Type B pancreatic cell (in vitro differentiated cells): ENCODE measurements at places on chromosomes 4 and X.

DNA sequence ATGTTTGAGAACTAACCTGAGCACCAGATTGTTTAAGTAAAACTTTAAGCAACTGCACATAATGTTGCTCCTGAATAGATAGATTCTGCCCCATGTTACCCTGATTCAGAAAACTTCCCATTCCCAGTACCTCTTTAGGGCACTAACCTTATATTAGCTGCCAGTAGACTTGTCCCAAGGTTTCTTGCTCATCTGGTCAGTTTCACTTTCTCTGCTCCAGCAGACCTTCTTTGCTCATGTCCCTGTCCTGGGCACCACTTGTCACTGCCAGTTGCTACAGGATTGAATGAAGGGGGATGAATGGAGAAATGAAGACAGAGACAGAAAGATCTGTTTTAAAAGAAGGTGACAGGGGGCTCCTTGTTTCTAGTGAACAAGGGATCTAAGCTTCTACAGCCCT, 65.2 kb upstream of the UGT2B10 start:
- no peaks in the 10 kb centered on the region for H3K27me3 ChIP-seq
- H3K4me3 ChIP-seq, result no peak overlapping the region
- no peak overlapping the region for H3K27ac ChIP-seq
- no peaks in the 10 kb centered on the region for H3K4me1 ChIP-seq
- no peaks in the 10 kb centered on the region for H3K36me3 ChIP-seq
- no peak for DNase-seq

DNA sequence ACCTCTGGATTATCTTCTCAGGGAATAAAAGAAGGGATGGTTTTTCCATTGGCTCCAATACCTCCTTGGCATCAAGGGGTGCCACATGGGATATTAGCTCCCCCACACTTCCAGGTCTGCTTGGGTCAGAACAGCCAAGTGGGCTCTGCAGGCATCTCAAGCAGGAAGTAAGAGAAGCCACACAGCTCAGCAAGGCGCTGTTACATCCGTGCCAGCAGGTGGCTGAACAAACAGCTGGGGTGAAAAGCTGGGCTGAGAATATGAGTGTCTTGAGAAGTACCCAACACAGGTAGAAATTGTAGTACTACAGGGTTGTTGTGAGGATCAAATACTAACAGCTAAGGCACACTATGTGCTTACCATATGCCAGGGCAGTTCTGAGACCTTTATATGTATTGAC, 76.7 kb upstream of the TMEM150C start:
- H3K4me1 ChIP-seq, result peaks cover 4% of the 10 kb centered on the region
- peaks cover 14% of the 10 kb centered on the region for H3K36me3 ChIP-seq
- no peak overlapping the region for H3K4me3 ChIP-seq
- no peak for DNase-seq
- no peak overlapping the region for H3K27ac ChIP-seq
- no peaks in the 10 kb centered on the region for H3K27me3 ChIP-seq

DNA sequence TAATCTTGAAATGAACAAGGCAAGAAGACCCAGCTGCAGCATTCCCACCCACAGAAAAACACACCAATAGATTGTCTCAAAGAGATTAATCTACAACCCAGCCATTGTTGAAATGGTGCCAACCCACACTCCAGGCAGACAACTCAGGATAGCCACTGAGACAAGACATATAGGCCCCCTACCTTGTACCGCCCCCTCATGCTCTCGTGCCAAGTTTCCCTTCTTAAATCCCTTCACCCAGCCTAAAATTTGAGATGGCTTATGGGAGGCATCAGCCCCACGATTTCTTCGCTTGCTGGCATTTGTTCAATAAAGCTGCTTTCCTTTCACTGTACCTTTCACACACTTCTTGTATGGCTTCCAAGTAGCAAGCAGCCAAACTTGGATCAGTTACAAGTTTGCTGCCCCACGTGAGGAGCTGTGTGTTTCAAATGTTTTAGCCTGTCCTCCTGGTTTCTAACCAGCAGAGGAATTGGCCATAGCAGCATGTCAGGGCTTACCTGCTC, 1754.1 kb downstream of the C4orf33 start:
- H3K36me3 ChIP-seq, result no peaks in the 10 kb centered on the region
- peaks cover 4% of the 10 kb centered on the region for H3K4me1 ChIP-seq
- no peak overlapping the region for H3K27ac ChIP-seq
- no peaks in the 10 kb centered on the region for H3K27me3 ChIP-seq

- no peak overlapping the region for H3K27ac ChIP-seq
- no peaks in the 10 kb centered on the region for H3K36me3 ChIP-seq
- H3K27me3 ChIP-seq, result no peaks in the 10 kb centered on the region
- no peak overlapping the region for H3K4me3 ChIP-seq
- H3K4me1 ChIP-seq, result no peaks in the 10 kb centered on the region
These were observed 10.3 kb upstream of the TRMT2B start for GRCh38 chrX:101062176-101062575.

GRCh38 chr4:3026540-3026939, 47.8 kb downstream of the HTT-AS start:
- H3K27me3 ChIP-seq, result peaks cover 4% of the 10 kb centered on the region
- H3K4me1 ChIP-seq, result no peaks in the 10 kb centered on the region
- no peak overlapping the region for H3K27ac ChIP-seq
- no peaks in the 10 kb centered on the region for H3K36me3 ChIP-seq
- no peak overlapping the region for H3K4me3 ChIP-seq

DNA sequence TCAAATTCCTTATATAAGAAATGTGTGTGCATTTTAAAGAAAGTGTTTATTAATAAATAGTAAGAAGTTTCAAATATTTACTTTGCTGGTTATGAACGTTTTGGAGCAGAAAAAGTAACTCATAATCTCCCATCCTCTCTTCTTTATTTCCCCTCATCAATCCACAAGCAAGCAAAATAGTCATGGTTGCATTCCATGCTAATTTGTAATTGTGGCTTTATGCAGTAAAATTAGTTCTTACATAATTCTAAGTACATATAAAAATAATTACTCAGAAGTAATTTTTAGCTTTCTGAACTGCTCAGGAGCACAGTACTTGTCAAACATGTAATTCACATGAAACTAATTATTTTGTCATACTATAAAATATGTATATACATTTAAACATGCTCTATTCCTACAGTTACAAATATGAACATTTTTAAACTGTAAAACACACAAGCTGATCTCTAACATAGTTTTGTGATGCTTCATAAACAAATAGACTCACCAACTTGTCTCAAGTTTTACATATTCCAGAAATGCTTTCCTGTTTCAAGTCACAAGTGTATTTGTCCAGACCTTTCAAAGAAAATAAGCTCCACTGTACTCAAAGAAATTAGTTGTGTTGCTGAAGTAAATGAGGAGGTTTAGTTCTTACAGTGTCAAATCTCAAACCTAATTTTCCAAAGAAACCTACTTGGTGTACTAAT, 218.9 kb downstream of the PABPC4L start:
- H3K27me3 ChIP-seq, result no peaks in the 10 kb centered on the region
- no peak for DNase-seq
- no peak overlapping the region for H3K4me3 ChIP-seq
- no peaks in the 10 kb centered on the region for H3K4me1 ChIP-seq
- H3K36me3 ChIP-seq, result no peaks in the 10 kb centered on the region
- no peak overlapping the region for H3K27ac ChIP-seq

DNA sequence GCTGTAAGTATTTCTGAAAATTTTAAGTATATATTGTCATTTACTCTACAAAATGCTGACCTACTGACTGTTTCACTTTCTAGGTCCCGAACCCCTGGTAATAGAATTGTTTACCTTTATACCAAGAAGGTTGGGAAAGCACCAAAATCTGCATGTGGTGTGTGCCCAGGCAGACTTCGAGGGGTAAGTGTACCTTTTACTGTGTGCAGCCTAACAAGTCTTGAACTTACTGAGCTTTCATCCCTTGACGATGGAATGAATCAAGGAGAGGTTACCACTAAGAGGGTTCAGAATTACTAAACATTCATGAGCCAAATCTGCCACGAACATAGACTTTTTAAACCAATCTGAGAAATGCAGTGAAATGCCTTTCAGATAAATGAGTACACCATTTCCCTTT, 1.6 kb downstream of the RPL34 start:
- DNase-seq, result no peak
- H3K4me3 ChIP-seq, result peak overlapping the region; percentile 95
- H3K4me1 ChIP-seq, result peaks cover 20% of the 10 kb centered on the region
- peaks cover 40% of the 10 kb centered on the region for H3K36me3 ChIP-seq

GRCh38 chrX:42246814-42247213, 323.5 kb upstream of the CASK start:
- no peaks in the 10 kb centered on the region for H3K36me3 ChIP-seq
- no peak for DNase-seq
- H3K4me3 ChIP-seq, result peak overlapping the region; percentile 63
- peaks cover 10% of the 10 kb centered on the region for H3K4me1 ChIP-seq
- no peaks in the 10 kb centered on the region for H3K27me3 ChIP-seq
- peak overlapping the region; percentile 83 for H3K27ac ChIP-seq

DNA sequence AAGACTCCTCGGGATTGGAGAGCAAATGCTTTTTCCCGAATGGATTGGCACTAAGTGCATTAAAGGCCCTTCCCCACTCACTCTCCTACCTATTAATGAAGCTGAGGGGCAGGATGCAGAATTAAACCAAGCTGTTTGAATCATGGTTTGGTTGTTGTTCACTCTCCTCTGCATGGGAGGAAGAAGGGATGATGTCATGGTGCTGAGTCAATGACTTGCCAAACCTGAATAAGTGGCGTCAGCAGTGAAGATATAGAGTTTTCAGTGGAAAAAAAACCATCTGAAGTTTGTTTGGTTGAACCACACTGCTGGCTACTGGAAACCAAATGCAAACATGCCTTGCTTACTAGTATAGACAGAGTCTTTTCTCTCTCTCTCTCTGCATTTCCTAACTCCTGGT, 19.8 kb upstream of the ZXDA start:
- H3K4me1 ChIP-seq, result no peaks in the 10 kb centered on the region
- H3K27me3 ChIP-seq, result no peaks in the 10 kb centered on the region
- no peak overlapping the region for H3K27ac ChIP-seq
- H3K36me3 ChIP-seq, result no peaks in the 10 kb centered on the region

- no peaks in the 10 kb centered on the region for H3K36me3 ChIP-seq
- H3K27ac ChIP-seq, result no peak overlapping the region
- H3K4me3 ChIP-seq, result no peak overlapping the region
- peaks cover 9% of the 10 kb centered on the region for H3K4me1 ChIP-seq
- DNase-seq, result no peak
These were observed 443.4 kb downstream of the PDGFC start for GRCh38 chr4:156528216-156528615.

GRCh38 chrX:24333371-24333770, 19.5 kb upstream of the SUPT20HL2 start:
- DNase-seq, result no peak
- no peaks in the 10 kb centered on the region for H3K36me3 ChIP-seq
- H3K4me3 ChIP-seq, result no peak overlapping the region
- H3K4me1 ChIP-seq, result no peaks in the 10 kb centered on the region
- H3K27ac ChIP-seq, result no peak overlapping the region
- H3K27me3 ChIP-seq, result peaks cover 3% of the 10 kb centered on the region

DNA sequence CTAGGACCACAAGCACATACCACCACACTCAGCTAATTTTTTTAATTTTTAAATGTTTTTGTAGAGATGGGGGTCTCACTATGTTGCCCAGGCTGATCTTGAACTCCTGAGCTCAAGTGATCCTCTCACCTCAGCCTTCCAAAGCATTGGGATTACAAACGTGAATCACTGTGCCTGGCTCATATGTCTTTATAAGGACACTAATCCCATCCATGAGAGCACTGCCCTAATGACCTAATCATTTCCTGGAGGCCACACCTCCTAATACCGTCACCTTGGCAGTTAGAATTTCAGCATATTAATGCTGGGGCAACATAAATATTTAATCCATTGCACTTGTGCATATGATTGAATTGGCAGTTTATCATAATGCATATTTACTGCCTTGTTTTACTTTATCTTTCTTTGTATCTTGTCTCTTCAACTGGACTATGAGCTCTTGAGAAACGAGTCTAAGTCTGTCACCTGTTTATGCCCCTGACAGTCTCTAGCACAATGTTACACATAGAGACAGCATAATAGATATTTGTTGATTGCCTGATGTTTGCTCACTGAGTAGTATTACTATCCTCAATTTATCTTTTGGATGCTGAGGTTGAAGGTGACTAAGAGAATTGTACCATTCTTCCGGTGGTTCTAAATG, 172.0 kb downstream of the AASDH start:
- no peak overlapping the region for H3K4me3 ChIP-seq
- no peak for DNase-seq
- peaks cover 11% of the 10 kb centered on the region for H3K36me3 ChIP-seq
- H3K4me1 ChIP-seq, result no peaks in the 10 kb centered on the region
- H3K27ac ChIP-seq, result peak overlapping the region; percentile 32

- H3K36me3 ChIP-seq, result no peaks in the 10 kb centered on the region
- peaks cover 44% of the 10 kb centered on the region for H3K27me3 ChIP-seq
- no peak for DNase-seq
- no peak overlapping the region for H3K27ac ChIP-seq
These were observed 511.5 kb upstream of the FAM241A start for GRCh38 chr4:111633663-111634266.

- no peak for DNase-seq
- peaks cover 48% of the 10 kb centered on the region for H3K4me1 ChIP-seq
These were observed 61.6 kb upstream of the STS start for GRCh38 chrX:7085879-7086278.

GRCh38 chr4:152458801-152459302, 77.0 kb downstream of the FBXW7 start:
- no peak overlapping the region for H3K4me3 ChIP-seq
- no peak for DNase-seq

DNA sequence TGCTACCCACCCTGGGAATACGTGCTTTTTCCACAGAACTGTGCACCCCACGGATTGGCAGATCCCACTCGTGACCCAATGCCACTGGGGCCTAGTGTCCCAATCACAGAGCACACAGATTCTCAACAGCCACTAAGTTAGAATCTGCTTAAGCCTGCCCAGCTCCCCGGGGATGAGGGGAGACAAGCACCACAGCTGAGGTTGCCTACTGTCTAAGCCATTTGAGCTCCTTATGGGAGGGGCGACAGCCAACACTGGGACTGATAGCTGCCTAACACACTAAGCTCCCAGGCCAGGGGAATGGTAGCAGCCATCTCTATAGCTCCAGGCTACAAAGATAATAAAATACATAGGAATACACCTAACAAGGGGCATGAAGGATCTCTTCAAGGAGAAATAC, 93.5 kb upstream of the GUCY1A1 start:
- H3K36me3 ChIP-seq, result no peaks in the 10 kb centered on the region
- DNase-seq, result no peak
- no peaks in the 10 kb centered on the region for H3K27me3 ChIP-seq
- H3K27ac ChIP-seq, result no peak overlapping the region

GRCh38 chr4:186845137-186845842, 121.6 kb upstream of the FAT1 start:
- H3K36me3 ChIP-seq, result no peaks in the 10 kb centered on the region
- no peaks in the 10 kb centered on the region for H3K27me3 ChIP-seq
- peak overlapping the region; percentile 50 for H3K27ac ChIP-seq
- no peak for DNase-seq
- H3K4me1 ChIP-seq, result peaks cover 21% of the 10 kb centered on the region

DNA sequence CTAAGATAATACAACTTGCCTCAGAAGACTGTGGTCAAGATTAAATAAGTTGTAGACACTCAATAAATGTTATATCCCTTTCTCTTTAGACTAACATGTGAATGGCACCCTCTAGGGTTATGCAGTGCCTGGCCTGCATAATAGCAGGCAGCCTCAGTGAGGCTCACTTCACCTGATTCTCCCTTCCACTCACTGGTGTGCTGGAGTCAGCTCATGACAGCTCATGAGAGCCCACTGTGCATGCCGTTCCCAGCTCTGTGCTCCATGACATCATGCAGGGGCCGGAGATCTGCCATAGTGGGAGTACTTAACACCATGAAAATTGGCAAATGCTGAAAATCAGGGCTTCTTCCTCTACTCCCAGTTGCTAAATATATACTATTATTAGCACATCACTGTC, 64.5 kb downstream of the TEC start:
- DNase-seq, result no peak
- H3K27ac ChIP-seq, result no peak overlapping the region
- H3K27me3 ChIP-seq, result no peaks in the 10 kb centered on the region
- H3K4me1 ChIP-seq, result peaks cover 5% of the 10 kb centered on the region
- H3K36me3 ChIP-seq, result no peaks in the 10 kb centered on the region
